ENCODE measurements at places on chromosomes 3 and 15.

DNA sequence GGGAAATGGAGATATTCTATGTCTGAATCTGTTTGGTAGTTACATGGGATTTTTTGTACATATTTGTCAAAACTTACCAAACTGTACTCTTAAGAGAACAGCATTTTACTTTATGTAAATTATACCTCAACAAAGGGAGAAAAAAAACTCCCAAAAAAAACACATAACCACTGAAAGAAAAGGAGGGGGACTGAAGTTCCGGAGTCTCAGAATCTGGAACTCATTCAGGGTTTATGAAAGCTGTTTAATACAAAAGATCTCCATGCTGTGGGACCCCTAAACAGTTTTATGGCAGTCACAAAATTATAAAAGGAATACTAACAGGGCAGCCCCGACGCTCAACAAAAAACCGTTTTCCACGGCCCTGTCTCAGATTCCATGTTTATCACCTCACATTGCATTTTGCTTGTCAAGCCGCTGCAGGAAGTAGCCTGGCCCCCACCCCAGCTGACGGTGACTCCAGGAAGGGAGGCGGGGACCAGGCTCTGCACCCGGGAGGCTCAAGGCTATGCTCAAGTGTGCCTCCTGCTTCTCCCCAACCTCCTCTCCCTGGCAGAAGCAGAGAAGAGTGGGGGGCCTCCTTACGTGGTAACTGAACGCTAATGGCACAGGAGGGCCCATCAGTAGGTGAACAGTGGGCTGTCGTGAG is 29.3 kb downstream of the RFT1 start:
- DNase-seq = no peak

DNA sequence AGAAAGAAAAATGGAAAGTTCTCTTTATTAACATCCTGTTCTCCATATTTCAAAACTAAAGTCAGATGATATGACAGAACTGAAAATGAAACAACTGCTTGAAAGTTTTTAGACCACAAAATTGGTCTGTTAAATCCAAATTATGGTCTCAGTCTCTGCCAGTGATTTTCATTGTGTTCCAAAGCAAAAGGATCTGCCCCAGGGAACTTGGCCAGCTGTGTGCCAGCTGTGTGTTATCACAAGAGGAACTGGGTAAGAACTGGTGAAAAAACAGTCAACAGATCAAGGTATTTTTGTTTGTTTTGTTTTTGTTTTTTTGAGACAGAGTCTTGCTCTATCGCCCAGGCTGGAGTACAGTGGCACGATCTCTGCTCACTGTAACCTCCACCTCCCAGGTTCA is 323.3 kb downstream of the CTNNB1 start:
- no peak for DNase-seq

GRCh38 chr15:75702436-75702835 is 10.2 kb downstream of the CSPG4 start:
- no peak for DNase-seq

DNA sequence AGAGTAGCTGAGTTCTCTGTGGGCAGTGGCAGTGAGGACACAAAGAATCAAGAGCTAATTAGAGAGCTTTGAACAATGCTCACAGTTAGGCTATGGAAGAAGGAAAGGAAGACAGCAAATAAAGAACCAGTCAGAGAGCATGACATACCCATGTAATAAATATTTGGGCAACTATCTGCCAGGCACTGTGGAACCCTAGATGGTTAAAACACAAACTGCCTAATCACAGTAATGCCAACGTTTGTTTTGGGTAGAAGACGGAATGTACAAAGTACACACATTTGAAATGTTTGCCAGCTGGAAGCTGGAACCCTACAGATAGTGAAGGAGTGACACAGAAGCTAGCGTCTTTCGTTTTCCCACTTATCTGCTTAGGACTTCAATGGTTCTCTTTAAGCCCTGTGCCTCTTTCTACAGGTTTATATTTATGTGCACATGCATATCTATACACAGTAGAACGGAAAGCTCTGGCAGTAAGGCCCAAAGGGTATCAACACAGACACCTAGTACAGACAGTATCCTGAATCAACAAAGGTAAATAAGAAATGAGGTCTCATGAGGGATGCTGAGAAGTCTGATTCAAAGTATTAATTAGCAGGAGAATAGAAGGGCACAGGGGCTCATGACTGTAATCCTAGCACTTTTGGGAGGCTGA is 44.6 kb downstream of the ANKRD28 start:
- no peak for DNase-seq

DNA sequence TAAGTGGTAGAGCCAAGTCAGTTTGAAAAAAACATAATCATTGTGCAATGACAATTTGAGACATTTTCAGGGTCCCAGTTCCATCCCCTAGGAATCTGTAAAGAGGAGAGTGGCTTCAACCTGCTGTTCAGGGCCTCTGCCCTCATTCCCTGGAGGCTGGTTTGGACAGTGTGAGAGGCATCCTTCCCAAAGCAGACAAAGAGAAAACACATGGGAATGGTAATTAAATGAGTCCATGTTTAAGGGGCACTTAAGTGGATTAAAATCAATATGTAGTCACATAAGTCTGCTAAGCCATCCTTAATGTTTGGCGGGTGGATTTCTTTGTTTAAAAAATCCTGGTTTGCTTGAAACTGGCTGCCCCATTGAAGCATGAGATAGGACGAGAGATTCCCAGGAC is 146.3 kb upstream of the CTDSPL start:
- no peak for DNase-seq
